ENCODE measurements at places on chromosomes 6 and 20. TPM values are rescaled to one million over a fixed set of nuclear protein-coding genes. Genes with fewer than 3 reads are reported as not detected.

DNA sequence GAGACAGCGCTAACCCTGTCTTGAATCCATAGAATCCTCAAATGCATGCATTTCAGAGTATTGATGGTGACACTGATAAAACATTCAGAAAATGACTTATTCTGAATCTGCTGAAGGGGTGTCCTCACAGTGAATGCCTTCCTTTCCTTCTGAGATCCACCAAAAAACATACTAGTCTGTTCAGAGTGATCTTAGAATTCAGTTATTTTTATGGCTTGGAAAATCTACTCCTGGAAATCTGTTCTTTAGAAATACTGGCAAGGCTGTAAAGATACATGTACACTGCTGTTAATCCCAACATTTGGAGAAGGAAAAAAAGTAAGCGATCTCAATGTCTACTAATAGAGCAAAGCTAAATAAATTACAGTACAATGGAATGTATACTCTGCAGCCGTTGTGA lies 672.6 kb upstream of the AGPAT4 start:
- no peak for DNase-seq

GRCh38 chr20:38692436-38693411 lies 31.6 kb upstream of the SLC32A1 start:
- DNase-seq: no peak

GRCh38 chr20:41553142-41553879 lies 64.9 kb downstream of the CHD6 start:
- DNase-seq: no peak

Gene CCM2L
- not detected for total RNA-seq

Gene RSPH4A
- not detected for total RNA-seq

All from epithelial cell of proximal tubule (primary cell).